ENCODE measurements at places on chromosomes 6 and 20.

GRCh38 chr20:60108397-60108796 lies 150.2 kb downstream of the CDH26 start:
- no peak for DNase-seq

GRCh38 chr6:78850621-78851020 lies 16.7 kb upstream of the IRAK1BP1 start:
- no peak for DNase-seq

GRCh38 chr6:42099340-42100028 lies 42.9 kb downstream of the C6orf132 start:
- no peak for DNase-seq

DNA sequence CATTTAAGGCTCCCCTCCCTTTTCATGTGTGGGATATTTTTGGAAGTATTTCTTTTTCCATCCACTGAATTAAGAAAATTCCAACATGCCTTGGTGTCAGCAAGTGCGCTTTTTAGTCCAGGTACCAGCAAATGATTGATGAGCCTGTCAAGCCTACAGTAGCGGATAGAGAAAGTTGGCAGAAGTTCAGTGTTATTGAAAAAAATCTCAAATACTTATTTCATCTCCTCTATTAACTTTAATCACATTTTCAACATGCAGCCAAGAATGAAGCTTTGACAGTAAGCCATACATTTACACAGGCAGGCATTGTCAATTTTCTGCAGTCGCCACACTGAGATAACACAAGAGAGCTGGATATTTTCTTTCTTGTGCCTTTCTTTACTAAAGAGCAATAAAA lies 50.4 kb downstream of the BLOC1S5 start:
- peak; percentile 12 for DNase-seq

GRCh38 chr6:107413966-107414645 lies 45.3 kb downstream of the PDSS2 start:
- no peak for DNase-seq

DNA sequence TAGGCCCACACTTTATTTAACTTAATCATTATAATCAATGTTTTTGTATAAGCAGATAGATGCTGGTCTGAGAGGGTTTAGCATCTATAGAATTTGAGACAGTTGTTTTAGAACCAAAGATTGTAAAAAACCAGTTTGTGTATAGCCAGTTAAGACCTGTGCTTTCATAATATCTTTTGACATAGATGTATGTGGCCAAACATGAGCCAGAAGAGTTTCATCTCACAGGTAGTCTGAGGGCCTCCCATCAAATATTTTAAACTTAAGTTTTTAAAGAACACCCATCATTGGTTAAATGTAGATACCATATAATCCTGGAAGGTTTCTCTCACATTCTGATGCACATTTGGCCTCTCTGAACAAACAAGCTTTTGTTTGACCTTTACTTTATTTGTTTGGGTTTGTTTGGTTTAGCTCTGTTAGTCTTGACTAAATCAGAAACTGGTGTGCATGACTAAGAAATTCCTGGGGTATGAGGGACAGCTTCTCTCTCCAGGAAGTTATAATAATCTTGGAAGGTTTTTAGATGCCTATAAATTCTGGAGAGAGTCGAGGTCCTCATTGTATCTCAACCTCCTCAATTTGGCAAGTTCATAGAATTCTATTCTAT lies 58.0 kb upstream of the TMEM200A start:
- no peak for DNase-seq
